ENCODE measurements at places on chromosomes 13 and 19.

DNA sequence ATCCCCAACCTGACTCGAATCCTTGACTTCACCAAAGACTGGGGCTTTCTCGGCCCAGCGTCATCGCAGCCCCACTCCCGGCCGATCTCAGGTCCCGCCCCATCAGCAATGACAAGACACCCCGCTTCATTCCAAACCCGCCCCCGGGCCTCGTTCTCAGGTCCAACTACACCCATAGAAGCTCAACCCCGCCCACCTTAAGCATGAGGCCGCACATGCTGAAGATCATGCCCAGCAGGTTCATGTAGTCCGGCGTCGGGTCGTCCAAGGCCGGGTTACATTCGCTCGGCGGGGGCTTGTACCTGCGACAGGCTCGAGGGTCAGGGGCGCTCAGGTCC is 2.3 kb downstream of the WDR83 start:
- peak; percentile 31 for DNase-seq

GRCh38 chr13:45333977-45334922 is 6.7 kb downstream of the TPT1 start:
- DNase-seq: no peak

- no peak for DNase-seq
Observed at GRCh38 chr13:90787007-90787406, 560.5 kb upstream of the MIR17HG start.

DNA sequence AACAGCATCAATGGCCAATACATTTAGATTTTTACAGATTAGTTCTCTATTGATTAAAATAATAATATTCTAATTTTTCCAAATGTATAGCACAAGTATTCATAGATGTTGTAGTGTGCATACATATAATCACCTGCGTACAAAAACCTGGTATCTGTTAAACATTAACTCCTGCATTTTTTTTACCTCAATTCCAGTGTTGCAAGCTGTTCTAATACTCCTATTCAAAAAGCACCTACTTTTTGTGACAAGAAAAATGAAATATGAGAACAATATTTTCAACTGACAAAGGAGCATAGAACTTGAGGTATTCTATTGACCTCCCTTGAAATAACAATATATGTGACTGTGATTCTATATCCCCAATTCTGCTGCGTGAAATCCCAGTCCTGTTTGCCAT is 422.9 kb upstream of the PCDH20 start:
- no peak for DNase-seq

- no peak for DNase-seq
Observed at GRCh38 chr13:46963904-46964303, 67.1 kb upstream of the HTR2A start.

GRCh38 chr13:34943436-34944273 is 1.6 kb downstream of the NBEA start:
- no peak for DNase-seq

- no peak for DNase-seq
Observed at GRCh38 chr19:49716154-49716553, 25.2 kb downstream of the CPT1C start.

DNA sequence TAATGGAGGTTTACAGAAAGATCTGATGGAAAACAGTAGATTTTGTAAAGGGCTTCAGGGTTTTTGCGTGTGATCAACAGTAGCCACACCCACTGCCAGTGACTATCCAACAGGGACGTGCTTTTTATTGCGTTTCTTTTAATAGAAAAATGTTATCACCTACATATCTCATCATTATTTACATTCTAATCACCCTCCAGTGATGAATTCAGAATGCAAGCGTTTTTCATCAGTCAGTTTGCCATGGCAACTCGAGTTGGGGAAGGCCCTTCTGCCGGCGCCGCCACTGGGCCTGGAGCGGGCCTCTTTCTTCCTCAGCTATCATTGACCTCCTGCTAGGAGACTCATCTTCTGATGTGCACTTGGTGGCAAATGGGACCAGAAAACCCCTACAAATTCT is 90.3 kb upstream of the TMTC4 start:
- no peak for DNase-seq

DNA sequence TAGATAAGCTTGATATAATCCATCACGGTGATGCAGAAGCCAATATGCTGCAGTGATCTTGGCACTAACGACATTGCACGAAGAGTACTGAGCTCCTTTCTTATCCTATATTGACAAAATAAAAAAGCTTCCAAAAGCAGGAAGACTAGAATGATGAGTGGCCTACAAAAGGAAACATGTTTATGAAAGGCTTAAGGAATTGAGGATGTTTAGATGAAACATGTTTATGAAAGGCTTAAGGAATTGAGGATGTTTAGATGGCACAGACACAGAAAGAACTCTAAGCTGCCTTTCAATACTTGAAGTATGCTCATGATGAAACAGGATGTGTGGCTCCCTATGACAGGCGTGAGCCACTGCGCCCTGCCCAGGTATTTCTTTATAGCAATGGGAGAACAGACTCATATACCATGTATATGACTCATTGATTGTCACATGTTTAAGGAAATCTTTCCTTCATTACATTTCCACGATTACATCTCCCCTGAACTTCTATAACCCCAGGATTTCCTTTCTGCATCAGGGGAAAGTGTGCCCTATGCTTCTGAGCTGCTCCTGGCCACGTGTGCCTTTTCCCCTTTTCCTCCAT is 690.8 kb upstream of the ARGLU1 start:
- no peak for DNase-seq

- no peak for DNase-seq
Observed at GRCh38 chr13:39676315-39676876, 20.9 kb downstream of the COG6 start.

DNA sequence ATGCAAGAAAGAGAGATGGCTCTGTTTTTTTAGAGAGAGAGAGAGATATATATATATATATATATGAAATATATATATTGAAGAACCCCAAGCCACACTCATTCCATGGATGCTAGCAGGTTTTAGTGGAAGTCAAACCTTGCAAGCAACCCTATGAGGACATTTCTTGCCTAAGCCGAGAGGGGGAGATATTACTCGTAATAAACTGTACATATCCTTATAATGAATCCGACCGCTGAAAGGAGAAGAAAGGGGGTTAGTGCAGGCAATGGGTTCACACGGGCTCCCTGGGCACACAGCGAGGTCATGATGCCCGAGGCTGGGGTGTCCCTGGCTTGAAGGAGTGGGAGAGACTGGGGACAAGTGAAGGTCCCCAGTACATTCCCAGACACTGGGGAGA is 78.3 kb downstream of the IER2 start:
- no peak for DNase-seq

DNA sequence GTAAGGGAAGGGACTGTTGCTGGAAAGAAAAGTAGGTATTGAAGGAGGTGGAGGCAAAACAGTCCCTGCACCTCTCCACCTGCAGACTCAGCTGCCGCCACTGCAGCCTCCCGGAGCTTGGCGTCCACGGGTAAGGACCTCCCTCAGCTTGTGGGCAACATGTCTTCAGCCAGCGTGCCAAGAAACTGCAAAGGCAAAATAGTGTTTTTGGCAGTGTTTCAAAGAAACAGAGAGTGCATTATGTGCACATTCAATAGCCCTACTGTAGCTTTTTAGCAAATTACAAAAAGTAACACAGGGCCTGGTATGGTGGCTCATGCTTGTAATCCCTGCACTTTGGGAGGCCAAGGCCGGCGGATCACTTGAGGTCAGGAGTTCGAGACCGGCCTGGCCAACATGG is 57.4 kb downstream of the ATP11A start:
- DNase-seq: no peak

DNA sequence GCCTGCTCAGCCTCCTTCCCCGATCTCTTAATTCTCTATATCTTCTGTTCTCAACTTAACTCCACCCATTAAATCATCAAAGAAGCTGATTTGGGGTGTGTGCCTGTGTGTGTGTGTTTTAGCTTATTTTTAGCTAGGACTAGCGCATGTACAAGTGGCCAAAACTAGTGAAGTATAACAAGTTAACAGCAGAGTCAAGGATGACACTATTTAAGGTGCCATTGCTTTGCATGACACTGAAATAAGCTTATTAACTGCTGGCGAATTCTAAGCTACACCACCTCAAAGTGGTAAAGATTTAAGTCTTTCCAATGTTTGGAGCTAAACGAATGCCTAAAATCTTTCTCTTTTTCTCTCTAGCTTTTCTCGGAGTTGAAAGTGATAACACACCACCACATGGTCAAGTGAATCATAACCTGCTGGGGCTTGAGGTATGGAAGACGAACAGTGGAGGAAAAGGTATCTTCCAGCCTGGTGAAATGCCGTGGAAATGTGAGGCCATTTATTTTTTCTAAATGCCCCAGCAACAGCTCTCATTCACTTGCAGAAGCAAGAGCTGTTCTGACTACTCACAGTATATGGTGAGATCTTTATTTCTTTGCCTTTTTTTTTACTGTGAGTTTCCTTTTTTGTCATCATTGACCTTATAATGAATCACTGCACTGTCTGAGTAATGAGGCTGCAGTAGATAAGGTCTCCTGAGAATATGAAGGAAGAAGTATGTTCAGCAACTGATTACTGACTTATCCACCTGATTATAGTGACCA is 570.3 kb downstream of the PCDH9 start:
- no peak for DNase-seq

GRCh38 chr19:4069331-4069959 is 2.7 kb upstream of the ZBTB7A start:
- no peak for DNase-seq

DNA sequence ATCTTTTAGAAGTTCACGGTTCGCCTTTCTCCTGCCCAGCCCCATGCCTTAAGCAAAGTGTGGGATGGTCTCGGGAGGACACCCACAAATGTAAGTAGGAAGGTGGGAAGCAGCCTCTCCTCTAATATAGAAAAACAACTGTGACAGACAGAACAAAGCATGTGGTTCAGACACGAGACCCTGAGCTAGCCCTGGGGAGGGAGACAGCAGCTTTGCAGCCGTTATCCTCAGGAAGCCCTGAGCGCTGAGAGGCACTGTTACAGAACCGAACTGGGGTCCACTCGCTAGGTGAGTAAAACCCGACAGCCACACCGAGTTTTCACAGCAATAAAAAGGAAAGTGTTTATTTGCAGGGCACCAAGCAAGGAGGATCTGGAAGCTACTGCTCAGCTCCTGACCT is 210.6 kb downstream of the UQCRFS1 start:
- no peak for DNase-seq

DNA sequence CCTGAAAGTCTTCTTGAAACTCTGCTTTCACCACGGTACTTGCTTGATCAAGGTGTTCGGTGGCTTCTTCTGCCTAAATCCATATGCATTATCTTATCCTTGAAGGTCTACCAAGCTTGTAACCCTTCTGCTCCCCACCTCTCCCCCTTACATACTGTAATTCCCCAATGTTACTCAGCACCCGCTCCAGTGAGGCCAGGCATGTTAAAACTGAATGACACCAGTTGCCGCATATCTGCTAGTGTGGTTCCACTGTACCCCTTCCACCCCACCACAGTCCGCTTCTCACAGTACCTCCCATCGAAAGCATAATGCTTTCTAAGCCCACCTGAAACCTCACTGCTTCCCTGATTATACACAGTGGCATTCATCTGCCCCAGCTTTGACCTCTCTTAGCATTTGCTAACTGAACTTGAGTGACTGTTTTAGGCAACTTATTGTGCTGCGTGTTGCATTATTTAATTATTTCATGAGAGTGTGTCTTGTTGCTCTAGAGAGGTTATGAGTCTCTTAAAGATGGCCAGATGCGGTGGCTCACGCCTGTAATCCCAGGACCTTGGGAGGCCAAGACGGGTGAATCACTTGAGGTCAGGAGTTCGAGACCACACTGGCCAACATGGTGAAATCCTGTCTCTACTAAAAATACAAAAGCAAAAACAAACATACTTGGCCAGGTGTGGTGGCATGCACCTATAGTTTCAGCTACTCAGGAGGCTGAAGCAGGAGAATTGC is 87.6 kb upstream of the MBNL2 start:
- no peak for DNase-seq

DNA sequence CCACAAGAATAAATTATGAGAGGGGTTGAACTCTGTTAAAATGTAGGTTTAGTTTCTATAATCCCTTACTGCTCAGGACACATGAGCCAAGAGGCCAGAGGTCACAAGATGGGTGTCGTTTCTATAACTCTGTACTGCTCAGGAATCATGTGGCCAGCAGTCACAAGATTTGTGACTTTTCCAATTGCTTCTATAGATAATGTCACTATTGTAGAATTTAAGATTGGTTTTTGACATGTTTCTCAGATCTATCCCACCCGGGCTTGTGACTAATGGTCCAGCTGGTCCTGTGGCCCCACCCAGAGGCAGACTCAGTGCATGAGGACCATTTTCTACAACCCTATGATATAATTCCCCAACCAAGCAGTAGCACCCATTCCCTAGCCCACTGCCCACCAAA is 662.0 kb upstream of the KLF12 start:
- no peak for DNase-seq

DNA sequence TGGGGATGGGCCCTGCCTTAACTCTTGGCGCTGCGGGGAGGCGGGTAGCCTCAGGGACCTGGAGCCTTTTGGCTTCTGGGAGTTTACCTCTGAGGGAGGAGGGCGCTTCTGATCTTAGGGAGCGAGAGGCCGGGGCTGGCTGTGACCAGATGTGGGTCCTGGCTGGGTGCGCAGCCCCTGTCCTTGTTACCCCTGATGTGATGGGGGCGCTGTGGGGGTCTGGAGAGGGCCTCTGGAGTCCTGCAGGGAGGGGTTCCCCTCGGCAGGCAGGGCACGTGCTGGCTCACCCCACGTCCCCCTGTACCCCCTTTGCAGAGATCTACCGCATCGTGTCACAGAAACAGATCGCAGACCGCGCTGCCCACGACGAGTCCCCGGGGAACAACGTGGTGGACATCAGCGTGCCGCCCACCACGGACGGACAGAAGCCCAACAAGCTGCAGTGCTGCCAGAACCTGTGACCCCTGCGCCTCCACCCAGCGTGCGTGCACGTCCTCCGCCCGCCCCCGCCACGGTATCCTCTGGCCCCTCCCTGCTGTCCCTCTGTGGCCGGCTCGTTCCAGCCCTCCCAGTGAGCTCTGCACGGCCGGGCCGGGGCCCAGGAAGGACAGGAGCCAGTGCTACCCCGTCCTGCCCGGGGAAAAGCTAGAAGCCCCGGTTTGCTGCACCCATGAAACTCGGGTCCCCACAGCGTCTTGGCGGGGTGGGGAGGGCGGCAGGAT is 9.8 kb upstream of the MARCHF2 start:
- no peak for DNase-seq

GRCh38 chr13:78976696-78977095 is 317.7 kb upstream of the OBI1 start:
- no peak for DNase-seq

GRCh38 chr13:33257841-33258807 is 27.4 kb downstream of the STARD13 start:
- no peak for DNase-seq

DNA sequence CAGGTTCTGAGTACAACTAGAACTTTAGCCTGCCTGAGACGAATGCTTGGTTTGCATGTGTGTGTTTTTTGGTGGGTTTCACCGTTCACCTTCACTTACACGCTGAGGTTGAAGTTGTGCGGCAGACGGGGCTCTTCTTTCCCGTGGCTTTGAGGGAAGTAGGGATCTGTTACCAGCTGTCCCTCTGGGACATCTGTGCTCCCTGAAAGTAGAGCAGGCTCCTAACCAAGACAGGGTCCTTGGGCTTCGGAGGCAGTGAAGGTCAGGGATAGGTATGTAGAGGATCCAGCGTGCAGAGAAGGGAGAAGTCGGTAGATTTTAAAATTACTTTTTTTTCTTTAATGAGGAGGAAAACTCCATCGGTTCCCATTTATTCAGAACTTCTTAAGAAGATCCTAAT is 48.7 kb downstream of the ZNF536 start:
- DNase-seq: no peak

GRCh38 chr13:47287291-47287751 is 390.5 kb upstream of the HTR2A start:
- DNase-seq: no peak

Measured in stimulated activated CD4-positive, alpha-beta T cell treated with anti-CD3 and anti-CD28 coated beads, Interleukin-1b, Interleukin-23, amount 100 ng/mL, for 24 hours (primary cell).